ENCODE measurements at places on chromosomes 4 and X.
A peak's percentile ranks its signal among the peaks of the same experiment; 100 is the strongest.

GRCh38 chrX:109360301-109360700 lies 121.6 kb downstream of the GUCY2F start:
- no peak for DNase-seq

DNA sequence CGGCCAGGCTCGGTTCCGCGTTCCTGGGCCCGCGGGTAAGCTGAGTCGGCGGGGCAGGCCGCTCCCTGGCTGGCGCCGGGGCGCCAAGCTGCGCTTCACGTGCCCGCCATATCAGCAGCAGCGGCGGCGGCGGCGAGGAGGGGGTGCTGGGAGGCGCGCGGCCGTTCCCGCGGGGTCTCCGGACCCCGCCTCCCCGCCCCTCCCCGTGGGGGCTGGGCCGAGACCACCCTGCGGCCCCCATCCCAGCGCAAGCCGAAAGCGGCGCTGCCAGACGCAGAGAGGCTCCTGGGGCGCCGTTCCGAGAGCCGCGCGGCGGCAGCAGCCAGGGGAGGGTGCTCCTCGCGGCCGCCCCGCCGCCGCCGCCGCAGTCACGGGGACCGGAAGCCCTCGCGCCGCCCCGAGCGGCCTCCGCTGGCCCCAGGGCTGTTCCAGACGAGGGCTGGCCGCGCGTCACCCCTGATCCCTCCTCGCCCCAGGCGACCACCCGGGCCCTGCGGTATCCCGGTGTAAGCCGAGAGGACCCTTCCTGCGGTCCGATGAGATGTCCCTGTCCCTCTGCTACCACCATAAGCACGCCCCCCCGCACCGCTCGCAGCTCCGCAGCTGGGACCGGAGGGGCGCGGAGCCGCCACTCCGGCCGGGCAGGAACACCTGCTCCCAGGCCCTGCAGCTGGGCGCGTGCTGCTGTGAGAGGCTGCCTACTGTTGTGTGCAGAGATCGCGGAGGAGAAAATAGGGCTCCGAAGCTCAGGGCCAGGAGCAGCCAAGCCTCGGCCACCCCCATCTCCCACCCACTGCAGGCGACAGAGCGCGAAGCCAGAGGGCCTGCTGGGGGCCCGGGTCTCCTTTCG lies 7.5 kb upstream of the BCOR start:
- peak; percentile 55 for DNase-seq

DNA sequence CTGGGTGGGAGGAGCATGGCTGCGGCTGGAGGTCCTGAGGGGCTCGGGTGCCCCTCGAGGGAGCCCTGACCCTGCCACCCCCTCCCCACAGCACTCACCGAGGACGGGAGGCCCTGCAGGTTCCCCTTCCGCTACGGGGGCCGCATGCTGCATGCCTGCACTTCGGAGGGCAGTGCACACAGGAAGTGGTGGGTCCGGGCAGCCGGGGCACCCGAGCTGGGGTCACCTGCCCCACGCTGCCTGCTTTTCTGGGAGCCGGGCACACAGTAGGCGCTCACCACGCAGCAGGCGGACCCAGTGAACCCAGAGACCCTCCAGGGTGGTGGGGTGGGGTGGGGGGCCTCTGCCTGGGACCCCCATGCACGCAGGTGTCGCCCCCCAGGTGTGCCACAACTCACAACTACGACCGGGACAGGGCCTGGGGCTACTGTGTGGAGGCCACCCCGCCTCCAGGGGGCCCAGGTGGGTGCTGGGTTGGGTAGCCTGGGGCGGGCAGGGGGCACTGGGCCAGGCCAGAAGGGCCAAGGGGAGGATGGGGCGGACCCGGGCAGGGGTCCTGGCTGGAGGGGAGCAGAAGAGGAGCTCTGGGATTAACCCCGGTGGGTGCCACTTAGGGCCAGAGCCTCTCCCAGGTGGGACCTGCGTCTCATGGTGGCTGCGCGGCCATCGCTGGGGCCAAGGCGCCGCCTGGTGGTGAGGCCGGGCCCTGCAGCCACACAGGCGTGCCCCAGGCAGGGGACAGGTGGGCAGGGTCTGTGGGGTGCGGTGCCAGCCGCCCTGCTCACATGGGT lies 1.4 kb downstream of the HGFAC start:
- peak; percentile 69 for DNase-seq

DNA sequence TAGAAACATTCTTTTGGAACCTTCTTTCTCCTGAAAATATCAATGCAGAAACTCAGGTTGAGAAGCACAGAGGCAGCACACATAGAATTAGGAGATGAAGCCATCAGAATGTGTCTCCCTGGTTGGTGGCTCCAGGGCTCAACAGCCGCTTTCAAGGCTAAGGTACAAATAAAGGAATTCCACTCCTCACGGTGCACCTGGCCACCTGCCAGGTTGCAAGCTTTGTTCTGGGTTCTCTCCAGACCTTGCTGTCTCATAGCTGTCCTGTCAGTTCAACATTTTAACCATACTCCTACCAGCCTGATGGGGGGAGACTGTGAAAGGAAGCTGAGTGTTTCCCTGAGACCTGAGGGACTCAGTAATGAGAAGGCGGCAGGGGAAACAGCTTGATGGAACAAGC lies 96.3 kb upstream of the HPF1 start:
- no peak for DNase-seq

DNA sequence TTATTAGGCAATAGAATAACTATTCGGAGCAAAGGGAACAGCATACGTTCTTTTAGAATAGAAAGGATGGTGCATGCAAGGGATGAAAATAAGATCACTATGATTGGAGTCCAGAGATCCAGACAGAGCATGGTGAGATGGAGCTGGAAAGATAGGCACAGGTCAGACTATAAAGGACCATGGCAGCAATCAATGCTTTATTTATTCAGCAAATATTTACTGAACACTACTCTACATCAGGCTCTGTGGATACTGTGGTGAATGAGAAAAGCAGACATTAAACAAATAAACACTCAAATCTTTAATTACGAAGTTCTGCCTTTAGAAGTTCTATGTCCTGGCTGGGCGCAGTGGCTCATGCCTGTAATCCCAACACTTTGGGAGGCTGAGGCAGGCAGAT lies 44.7 kb upstream of the ACSL4 start:
- no peak for DNase-seq

- DNase-seq = no peak
Observed at GRCh38 chr4:163087805-163088204, 78.9 kb downstream of the NAF1 start.

DNA sequence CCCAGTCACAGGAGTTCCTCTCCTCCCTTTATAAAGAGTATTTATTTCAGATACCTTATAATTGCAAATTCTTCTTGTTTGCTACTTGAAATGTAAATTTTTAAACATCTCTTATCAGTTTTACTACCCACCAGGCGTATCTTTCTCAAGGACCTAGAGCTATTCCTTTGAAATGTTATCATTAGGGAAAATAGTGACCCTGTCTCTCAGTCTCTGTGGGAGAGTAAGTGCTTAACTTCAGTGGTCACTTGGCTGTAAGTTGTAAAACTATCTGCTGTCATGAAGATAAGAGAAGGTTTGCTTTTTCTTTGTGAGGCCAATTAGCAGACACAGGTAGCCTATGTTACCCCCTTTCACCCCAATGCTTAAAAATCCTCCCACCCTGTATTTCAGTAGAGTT lies 241.6 kb downstream of the TACR3 start:
- DNase-seq = no peak

- DNase-seq = no peak
Observed at GRCh38 chr4:71777891-71778290, 6.0 kb downstream of the GC start.

- no peak for DNase-seq
Observed at GRCh38 chr4:170169699-170170098, 79.9 kb upstream of the AADAT start.

Measured in GM06990 (cell line).